GOT3 (cell line): ENCODE measurements at places on chromosomes 3 and 15.

DNA sequence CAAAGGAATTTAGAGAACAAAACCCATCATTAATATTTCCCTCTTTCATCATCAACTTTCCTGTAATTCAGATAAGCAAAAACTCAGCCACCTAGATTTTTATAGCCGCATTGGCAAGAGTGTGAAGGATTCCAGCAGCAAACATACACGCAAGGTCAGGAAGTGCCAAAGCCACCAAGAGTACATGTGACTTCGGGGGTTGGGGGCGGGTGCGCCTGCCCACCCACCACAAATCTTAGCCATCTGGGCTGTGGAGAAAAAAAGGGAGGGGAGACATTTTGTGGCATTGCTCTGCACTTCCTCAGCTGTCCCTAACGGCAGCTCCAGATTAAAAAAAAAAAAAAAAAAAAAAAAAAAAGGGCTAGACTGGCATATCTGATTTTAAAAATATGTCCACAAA, 148.4 kb downstream of the TNIK start:
- DNase-seq, result no peak

DNA sequence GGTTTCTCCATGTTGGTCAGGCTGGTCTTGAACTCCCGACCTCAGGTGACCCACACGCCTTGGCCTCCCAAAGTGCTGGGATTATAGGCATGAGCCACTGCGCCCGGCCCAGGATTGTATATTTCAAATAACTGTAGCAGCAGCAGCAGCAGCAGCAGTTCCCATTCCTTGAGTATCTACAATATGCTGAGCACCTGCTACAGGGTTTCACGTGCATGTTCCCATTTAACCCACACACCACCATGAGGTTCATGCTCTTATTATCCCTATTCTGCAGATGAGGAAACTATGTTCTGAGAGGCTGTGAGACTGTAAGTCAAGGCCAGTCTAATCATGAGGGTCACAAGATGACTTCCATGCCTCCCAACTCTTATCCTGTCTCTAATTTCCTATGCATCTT, 30.9 kb upstream of the FOXP1 start:
- DNase-seq, result no peak

DNA sequence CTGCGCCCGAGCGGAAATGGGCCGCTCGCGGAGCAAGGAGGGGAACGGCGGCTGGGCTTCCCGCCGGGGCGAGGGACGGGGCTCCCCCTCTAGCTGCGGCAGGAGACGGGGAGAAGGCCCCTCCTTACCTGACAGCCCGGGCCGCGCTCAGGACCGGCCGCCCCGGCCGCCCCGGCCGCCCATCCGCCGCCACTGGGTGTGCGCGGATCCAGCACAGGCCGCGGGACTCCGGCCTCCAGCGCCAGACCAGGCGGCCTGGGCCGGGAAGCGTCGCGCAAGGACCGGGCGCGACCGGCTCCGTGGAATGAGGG, 296 bp downstream of the TPRA1 start:
- DNase-seq, result no peak

- DNase-seq, result no peak
Observed at GRCh38 chr3:153045150-153045549, 116.9 kb upstream of the RAP2B start.

DNA sequence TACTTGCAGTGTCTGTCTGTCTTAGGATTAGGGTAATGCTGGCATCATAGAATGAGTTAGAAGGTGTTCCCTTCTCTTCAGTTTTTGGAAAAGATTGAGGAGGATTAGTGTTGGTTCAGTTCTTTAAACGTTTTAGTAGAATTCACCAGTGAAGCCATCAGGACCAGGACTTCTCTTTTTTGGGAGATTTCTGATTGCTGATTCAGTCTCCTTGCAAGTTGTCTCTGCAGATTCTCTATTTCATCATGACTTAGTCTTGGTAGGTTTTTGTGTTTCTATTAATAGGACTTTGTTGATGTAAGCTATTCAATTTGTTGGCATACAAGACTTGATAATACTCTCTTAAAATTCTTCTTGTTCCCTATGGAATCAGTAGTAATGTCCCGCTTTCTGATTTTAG, 48.9 kb downstream of the STT3B start:
- DNase-seq, result no peak

GRCh38 chr15:70569091-70569713, 194.2 kb downstream of the UACA start:
- no peak for DNase-seq

GRCh38 chr3:136250903-136251460, 842 bp downstream of the PCCB start:
- DNase-seq, result no peak

DNA sequence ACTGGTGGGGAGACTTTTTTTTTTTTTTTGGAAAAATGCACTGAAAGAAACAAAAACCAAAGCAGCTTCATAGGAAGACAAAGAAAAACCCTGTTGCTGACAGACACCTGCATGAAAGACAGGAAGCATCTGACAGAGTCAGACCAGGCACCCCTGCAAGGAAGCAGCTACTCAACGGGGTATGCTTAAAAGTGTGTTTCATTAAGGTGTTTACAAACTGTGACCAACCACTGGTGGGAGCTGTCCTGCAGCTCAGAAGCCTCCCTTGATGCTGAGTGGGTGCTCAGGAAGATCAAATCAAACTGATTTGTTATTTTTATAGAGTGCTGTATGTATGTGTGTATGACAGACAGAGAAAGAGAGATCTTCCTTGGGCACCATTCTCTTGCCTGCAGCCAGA, 34.7 kb upstream of the AGBL1 start:
- DNase-seq, result no peak

DNA sequence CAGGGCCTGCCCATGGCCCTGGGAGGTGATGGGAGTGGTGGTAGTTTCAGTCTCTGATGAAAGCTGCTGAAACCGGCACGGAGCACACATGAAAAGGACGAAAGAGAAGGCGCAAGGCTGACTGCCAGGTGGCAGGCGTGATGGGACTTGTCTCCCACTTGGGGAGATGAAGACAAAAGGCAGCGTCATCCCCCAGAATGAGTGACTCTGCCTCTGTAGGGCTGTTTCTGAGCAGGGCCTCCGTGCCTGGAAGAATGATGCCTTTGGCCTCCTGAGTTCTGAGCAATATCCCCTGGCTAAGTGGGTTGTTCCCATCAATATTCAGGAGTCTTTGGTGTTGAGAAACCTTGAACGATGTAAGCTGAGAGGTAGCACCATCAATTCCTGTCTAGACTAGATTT, 237.8 kb downstream of the OPA1 start:
- no peak for DNase-seq

- no peak for DNase-seq
Observed at GRCh38 chr15:68770216-68770615, 50.5 kb downstream of the ANP32A start.

DNA sequence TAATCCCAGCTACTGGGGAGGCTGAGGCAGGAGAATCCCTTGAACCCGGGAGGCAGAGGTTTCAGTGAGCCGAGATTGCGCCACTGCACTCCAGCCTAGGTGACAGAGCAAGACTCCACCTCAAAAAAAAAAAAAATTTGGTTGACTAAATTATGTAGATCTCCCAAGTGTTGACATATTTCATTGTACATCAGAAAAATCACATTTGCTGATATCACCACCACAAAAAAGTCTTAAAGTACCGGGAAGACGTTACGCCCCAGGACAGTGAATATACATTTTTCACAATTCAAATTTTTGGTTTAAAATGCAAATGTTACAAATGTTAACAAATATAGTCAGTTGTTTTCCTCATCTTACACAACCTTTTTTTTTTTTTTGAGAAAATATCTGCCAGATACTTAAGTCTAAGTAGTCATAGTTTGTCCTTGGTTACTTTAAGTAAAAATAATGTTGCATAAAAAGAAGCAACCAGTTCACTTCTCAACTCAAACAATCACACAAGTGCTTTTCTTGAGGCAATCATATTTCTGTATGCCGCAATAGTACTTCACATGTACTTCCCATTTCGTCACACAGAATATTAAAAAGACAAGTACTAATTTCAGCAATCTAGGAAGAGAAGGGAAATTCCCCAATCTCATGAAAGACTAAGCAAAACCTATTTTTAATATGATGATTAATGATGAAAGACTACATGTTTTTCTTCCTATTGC, 41.0 kb upstream of the TCF12 start:
- DNase-seq, result no peak

GRCh38 chr3:39990532-39990931, 181.1 kb downstream of the MYRIP start:
- DNase-seq, result no peak

GRCh38 chr15:80788536-80788935, 9.4 kb downstream of the CEMIP start:
- no peak for DNase-seq

GRCh38 chr15:57591822-57592367, at the start of gene MYZAP:
Gene MYZAP, plus strand, starts transcription at chr15:57591904. Its CDS starts 131 bp downstream, at chr15:57592035.
- DNase-seq, result no peak

GRCh38 chr3:185365291-185366073, 2.5 kb downstream of the MAP3K13 start:
- no peak for DNase-seq

- no peak for DNase-seq
Observed at GRCh38 chr3:127354761-127355160, 66.9 kb upstream of the PRR20G start.

DNA sequence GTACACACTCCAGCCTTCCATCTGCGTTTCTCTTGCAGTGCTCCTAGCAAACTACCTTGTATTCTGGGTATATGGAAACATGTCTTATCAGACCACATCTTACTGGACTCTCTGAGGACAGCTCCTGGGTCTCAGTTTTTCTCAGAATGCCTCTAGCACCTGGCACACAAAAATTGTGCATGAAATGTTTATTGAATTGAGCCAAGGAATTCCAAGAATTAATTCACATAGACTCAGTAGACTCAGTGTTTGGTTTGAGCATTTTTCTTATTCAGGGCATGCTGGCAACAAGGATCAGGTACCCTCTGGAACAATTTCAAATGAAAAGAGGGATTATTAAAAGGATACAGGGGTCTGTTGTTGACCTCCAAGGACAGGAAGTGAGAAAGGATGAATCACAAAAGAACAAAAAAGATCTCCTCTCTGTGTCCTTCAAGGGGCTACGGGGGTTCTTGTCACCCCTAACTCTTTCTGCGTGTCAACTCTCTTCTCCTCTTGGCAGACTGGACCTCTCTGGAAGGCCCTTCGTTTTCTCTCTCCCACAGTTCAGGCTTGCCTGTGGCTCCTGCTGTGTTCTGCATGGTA, 270.0 kb upstream of the HES1 start:
- no peak for DNase-seq

- no peak for DNase-seq
Observed at GRCh38 chr15:58221591-58222241, 83.5 kb downstream of the AQP9 start.

- no peak for DNase-seq
Observed at GRCh38 chr3:163632722-163633121, 1445.6 kb downstream of the SI start.

DNA sequence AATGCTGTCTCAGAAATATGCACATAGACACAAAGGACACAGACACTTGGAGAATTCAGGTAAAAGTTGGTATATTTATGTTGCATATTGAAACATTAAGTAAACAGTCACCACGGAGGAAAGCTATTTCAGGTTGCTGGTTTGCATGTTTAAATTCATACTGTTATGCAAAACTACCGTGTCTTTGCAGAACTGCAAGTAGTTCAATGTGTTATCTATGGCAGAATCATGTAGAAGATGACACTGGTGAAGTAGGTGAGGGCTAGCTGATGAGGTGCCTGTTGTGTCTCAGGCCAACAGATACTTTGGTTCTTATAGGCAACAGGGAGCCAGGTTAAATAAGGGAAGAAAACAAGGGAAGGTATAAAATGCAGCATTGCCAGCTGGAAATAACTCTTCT, 511.3 kb downstream of the DIPK2A start:
- no peak for DNase-seq

DNA sequence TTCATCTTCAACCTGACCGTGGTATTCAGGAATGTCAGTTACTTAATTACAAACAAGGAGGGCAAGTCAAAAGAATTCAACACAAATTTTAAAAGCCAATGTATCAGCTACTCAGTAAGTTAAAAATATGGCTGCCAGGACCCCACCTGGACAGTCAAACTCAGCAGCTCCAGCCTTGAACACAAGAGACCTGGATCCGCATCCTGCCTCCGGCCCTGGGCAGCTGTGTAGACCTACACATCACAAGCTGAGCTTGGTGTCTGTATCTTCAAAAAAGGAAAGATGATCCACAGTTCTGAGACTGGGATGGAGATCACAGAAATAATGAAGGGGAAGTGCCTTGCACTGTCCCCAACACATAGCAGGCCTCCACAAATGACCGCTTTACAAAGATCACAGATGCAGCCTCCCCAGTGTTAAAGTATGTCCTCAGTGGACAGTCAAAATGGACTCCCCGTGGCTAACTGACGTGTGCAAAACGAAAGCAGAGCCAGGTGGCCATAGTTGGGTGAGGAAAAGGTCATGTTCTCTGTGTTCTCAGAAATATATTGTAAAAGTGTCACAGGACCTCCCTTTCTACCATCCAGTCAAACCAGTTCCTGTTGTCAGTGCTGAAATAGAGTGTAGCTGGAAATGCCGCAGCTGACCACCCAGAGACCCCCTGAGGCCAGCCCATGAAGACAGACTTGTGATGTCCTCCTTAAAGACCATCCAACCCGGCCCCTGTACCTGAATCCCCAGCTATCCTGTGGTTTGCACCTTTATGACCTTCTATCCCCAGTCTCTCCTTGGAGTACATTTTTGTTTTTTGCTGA, 168.5 kb upstream of the NSMCE3 start:
- no peak for DNase-seq

DNA sequence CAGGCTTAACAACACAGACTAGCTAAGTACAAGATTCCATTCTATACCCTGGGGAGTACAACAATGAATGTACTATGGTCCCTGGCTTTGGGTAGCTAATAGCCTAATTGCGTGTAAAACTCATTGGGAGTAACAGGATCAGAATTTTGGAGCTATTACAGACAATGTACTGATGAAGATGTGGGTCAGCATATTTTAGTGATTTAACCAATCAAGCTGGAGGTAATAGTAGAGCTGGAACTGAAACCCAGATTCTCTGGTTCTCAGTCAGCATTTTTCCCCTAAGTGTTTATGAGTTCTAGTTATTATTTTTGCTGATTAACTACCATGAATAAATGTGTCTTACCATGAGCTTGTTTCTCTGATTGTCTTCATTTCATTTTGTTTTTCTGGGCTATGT, 578.7 kb downstream of the NLGN1 start:
- no peak for DNase-seq

- no peak for DNase-seq
Observed at GRCh38 chr15:85745023-85745422, 49.7 kb downstream of the KLHL25 start.
